Stimulated activated CD8-positive, alpha-beta memory T cell treated with anti-CD3 and anti-CD28 coated beads, Interleukin-15, amount 100 ng/mL, for 24 hours (primary cell): ENCODE measurements at places on chromosomes 1 and 21.
A peak's percentile ranks its signal among the peaks of the same experiment; 100 is the strongest.

GRCh38 chr1:204146965-204147364 is 4.9 kb downstream of the ETNK2 start:
- DNase-seq: no peak

DNA sequence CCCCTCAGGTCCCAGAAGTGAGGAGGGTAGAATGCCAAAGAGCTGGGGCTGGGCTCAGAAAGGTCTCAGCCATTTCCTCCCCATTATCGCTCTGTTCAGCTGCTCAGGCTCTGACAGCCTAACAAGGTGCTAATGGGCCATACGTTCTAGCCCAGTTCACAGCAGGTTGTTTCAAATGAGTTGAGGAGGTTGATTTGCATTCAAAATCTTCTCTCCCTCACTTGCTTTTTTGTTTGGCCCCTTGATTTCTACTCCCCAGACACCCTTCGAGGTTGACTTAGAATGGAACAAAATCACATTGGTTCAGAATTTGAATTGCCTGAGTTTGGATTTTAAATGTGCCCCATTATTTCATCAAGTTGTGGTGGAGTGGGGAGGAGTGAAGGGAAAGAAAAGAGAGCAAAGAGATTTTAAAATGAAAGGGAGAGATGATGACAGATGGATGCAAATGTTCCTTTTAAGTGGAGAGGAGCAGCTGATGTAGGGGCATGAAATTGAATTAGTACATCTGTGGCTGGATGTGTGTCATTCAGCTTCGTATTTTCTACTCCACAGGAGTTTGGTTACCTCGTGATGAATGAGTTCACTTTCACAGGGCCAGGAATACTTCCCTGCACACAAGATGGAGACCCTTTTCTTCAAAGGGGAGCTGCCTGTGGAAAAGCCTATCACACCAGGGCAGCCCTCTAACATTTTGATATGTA is 425.8 kb upstream of the CAMK1G start:
- DNase-seq: no peak

DNA sequence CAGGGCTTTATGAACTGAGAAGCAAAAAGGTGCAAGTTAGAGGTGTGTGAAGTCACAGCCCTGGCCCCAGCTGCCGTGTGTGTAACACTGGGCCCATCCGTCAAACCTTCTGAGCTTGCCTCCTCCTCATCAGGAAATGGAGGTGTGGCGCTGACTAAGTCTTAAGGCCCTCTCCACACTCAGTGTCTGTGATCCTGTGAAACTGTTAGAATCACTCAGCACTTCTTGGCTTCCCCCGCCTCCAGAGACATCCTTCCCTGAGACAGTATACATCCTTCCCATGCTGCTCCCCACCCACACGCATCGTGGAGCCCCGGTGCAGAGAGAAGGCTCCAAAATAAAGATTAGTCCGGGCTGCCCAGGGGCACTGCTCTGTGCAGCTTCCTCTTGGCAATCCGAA is 33.3 kb downstream of the LRP8 start:
- DNase-seq: no peak

DNA sequence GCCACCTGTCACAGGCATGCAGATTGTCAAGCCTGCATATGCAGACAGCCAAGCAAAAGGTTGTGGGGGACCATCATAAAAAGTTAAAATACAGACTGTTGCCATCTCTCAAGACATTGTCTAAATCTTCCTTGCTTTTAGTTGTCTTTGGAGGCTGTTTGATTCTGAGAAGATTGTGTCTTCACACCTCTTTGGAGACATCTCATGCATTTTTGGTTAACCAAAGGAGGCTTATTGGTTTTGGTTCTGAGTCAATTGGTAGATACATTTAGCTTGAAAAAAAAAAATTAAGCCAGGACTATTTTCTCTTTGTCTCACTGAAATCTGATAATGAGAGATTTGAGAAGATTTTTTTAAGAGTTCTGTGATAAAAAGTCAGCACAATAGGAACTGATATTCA is 217.6 kb downstream of the LYPLAL1 start:
- no peak for DNase-seq

- DNase-seq: no peak
Observed at GRCh38 chr1:89894210-89895201, 73.7 kb downstream of the LRRC8D start.

GRCh38 chr1:225819346-225820192 is 9.6 kb downstream of the EPHX1 start:
- no peak for DNase-seq

- DNase-seq: no peak
Observed at GRCh38 chr21:16258844-16259611, 529.2 kb downstream of the USP25 start.

DNA sequence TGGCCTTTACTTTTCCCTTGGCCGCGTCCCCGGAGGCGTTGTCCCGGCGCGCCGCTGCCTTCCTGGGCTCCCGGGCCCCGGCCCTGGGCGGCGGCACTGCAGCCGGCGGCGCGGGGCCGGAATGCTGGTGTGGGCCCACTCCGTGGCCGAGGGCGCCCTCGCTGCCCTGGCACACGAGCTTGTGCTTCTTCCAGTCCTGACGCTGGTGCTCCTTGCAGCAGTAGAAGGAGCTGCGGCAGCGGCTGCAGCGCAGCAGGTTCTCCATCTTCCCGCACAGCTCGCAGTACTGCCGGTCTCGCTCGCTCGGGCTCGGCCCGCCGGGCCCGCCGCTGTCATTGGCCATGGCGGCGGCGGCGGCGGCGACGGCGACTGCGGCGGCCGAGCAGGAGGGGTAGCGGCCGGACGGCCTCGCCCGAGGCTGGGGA is 529 bp downstream of the EGLN1 start:
- DNase-seq: peak; percentile 23

DNA sequence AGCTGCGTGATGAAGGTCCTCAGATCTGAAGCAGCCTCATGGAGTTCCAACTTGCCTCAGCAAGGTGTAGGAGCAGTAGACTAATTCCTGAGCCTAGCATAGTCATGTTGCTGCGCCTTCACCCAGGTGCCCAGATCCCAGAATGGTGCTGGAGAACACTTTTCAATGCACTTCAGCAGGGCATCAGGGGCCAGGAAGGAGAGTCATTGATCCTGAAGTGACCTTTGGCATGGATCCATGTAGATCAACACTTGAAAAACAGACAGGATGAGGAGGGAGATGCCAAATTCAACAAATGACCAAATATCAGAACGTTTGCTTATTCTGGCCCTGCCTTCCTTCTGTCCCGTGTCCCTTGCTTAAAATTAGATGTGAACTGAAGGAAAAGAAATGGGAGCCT is 91.9 kb downstream of the LEPR start:
- DNase-seq: no peak
